ENCODE measurements at places on chromosomes 7 and 10.

DNA sequence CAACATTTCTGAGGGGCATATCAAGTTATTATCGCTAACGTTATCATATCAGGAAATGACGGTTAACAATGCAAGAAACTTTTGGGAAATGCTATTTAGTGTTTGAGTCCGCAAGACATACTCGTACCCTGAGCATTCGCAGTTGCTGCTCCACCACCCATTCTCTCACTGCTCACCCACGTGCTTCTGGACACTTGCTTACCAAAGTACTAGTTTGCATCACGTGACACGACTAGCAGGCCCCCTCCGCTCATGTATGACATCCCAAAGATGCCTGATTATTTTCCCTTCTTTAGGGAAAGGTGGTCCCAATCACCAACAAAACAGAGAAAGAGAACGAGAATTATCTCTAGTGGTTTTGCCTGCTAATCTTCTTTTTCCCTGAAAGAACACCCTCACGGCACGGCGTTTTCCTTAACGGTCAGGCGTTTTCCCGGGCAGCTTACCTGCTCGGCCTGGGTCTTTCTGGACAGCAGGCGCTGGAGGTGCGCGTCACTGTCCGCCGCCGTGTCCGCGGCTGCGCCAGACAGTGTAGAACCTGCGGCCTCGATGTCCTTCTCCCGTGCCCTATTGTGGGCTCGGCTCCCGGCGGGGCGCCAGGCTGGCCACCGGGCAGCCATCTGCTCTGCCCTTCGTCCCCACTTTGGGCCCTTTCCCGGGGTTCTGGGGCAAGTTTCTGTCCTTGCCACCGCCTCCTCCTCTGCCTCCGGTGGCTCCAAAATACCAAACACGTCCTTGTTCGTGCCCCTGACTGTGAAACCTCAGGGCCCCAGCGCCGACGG is at the start of gene SUPV3L1:
Gene SUPV3L1 (plus strand): TSS at position 492 of the 782 bp plus-strand sequence. CDS start 58 bp downstream, at position 550.
- peak; percentile 90 for DNase-seq

GRCh38 chr10:31647861-31648260 is 280.8 kb downstream of the ARHGAP12 start:
- DNase-seq = no peak

- DNase-seq = no peak
These were observed 24.2 kb upstream of the RASSF4 start for GRCh38 chr10:44935201-44935965.

- DNase-seq = no peak
These were observed 188.8 kb downstream of the CALN1 start for GRCh38 chr7:72223351-72223750.

DNA sequence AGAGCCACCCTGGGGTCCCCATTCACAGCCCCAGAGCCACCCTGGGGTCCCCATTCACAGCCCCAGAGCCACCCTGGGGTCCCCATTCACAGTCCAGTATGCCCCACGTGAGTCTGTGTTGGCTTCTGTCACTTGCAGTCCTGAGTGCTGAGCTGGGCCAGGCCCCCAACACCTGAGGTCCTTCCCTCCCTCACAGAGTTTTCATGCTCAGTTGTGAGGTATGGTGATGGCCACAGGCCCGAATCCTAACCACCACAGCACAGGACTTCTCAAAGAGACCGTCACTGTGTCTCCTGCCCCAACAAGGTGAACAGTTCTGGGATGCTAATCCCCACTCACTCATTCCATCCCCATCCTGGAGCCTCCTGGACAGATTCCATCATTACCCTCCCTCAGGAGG is 239.2 kb downstream of the PTPRN2 start:
- no peak for DNase-seq

- DNase-seq = no peak
These were observed 1.4 kb downstream of the TNKS2 start for GRCh38 chr10:91799612-91799975.

DNA sequence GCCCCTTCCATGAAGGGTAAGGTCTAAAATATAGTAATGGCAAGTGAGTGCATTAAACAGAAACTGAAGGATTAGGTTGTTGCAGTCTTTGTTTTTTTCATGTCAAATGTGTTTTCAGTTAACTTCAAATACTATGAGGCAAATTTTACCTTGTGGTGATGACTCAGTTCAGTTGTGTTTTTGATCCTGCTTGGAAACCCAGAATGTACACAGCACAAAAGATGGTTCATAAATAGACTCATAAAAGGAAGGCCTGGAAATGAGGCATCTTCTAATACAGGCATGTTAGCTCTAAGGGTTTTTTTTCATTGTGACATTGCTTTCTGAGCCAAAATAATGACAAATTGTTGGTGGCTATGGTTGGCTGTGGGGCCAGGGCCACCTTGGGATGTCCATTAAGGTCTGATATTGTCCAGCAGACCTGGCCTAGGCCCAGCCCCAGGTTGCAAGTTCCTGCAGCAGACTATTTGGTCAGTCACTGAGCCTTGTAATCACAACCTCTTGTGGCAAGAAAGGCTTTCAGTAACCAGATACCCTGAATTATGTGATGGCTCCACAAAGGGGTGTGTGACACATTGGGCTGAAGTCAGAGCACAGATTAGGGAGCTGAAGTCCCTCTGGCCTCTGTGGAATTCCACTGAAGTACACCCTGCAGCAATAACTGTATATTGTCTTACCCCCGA is 69.0 kb upstream of the SAMD8 start:
- DNase-seq = no peak

- peak; percentile 22 for DNase-seq
These were observed 281.7 kb downstream of the AHR start for GRCh38 chr7:17580141-17580540.

DNA sequence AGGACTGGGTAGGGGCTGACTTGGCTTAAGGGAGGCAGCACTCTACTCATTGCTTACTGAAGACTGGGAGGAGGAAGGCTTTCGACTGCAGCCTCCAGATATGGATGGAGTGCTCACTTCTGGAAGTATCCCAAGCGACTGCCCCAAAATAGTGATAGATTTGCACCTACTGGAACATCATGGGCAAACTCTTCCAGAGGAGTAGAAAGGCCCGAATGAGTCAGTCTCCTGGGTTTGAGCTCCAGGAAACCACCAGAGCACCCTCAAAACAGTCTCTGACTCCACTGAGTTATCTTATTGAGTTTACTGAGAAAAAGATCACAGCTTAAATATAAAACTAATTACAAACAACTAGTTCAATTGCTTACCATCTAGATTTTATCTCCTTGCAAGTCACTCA is 37.2 kb upstream of the PDLIM1 start:
- no peak for DNase-seq

DNA sequence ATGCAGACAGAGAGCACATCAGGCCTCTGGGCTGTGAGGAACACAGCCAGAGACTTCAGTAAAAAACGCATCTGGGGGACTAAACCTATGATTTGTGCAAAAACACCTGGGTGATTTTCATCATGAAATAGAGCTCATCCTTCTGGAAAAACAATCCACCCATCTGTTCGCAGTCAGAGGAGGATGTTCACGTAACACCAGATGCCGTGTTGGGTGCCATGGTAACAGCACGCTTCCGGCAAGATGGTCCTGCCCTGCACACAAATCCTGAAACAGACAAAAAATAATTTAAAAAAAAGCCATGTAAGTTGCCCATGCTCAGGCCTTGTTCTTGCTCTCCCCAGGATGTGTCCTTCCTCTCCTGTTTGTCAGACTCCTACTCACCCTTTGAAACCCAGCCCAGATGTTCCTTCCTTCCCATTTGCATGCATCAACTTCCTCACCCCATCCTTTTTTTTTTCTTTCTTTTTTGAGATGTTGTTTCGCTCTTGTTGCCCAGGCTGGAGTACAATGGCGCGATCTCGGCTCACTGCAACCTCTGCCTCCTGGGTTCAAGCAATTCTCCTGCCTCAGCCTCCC is 28.3 kb upstream of the GNA12 start:
- DNase-seq = no peak

DNA sequence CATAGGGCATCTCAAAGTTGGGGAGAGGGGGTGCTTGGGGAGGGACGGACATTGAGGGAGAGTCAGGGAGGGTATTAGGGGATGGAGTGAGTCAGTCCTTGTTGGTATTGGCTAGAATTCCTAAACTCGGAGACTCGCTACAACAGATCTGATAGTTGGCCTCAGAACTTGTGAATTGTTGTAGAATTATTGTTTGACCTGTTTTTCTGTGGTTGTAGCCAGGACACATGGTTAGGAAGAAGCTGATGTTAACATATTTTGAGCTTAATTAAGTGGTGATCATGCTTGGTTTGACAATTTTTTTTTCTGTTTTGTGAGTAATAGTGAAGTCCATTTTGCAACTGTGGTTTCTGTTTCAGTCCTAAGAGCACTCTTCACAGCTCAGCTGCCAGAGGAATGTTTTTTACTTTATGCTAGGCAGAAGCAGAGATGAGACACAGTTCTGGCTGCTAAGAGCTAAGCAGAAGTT is 1190.3 kb upstream of the C7orf33 start:
- DNase-seq = no peak

GRCh38 chr10:35306852-35307251 is 29.5 kb upstream of the CCNY start:
- DNase-seq = peak; percentile 9

DNA sequence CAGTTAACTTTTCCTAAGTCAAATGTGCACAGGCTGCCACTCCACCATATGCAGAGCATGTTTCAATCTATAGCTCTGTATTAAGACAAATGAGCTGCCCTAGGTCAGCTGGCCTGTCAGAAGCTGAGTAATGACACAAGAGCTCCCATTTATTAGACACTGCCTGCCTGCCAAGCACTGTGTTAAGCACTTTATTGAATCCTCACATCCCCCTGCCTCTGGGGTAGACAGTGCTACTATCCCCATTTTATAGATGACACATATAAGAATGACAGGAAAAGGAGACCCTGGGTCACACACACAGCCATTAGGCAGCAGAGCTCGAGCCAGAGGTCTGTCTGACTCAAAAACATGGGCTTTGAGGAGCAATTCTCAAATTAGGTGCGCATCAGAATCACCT is 179.8 kb upstream of the PDE1C start:
- no peak for DNase-seq

DNA sequence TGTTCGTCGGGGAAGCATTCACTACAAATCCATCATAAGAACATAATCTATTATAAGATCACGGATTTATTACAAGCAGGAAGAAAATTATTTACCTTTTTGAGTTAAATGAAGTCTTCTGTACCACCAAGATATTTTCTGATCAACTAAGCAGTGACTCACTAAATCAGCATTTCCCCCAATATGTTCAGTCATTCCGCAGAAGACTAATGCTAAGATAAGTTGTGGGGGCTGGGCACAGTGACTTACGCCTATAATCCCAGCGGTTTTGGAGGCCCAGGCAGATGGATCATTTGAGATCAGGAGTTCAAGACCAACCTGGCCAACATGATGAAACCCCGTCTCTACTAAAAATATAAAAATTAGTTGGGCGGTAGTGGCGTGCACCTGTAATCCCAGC is 144.2 kb upstream of the EGR2 start:
- DNase-seq = no peak

- DNase-seq = no peak
These were observed 527.4 kb upstream of the VSTM2A start for GRCh38 chr7:54014765-54015164.

DNA sequence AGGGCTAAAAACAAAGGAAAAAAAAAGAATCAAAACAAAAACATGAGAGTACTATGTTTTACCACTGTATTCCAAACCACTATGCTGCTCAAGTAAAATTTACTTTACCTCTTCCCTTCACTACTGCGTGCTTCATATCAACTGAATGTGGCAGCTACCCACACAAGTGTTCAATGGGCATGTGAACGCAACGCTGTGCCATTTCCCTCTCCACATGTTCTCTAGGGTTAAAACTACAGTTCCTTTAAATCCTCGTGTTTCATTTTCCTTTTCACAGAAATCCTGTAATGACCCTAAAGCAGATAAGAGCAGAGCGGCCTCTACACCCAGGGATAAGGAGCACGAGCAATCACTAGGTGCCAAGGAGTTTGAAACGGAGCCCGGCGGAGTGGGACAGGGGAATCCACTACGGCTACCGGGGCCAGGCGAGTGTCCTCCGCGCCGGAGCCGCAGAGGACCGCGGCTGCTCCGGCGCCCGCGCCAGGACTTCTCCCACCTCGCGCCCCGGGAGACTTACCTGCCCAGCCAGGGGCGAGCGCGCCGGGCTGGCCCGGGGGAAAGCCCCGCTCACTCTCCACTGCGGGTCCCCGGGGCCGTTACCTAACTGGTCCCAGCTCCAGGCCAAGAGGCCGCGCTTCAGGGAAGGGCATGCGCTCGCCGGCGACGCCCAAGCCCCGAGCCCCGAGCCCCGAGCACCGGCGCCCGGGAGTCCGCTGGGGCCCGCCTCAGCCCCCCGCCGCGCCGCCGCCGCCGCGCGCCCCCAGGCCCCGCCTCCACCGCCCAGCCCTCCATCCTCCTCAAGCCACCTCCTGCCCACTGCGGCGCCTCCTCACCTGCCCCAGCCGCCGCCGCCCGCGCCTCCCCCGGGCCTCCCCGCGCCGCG is 711 bp downstream of the NAMPT start:
- DNase-seq = peak; percentile 62

DNA sequence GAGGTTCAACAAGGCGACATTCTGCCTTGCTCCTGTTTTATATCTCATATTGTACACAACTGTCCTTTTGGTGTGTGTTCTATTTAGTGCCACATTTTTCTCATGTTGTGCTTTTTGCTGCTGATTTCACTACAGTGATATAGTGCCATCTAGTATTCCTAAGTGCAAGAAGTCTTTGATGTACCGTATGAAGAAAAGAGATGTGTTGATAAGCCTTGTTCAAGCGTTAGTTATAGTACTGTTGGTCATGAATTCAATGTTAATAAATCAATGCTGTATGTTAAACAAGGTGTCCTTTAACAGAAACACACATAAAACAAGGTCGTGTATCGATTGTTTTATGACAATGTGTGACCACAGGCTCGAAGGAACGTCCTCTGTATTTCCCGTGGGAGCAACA is 939.4 kb downstream of the GATA3 start:
- DNase-seq = no peak

DNA sequence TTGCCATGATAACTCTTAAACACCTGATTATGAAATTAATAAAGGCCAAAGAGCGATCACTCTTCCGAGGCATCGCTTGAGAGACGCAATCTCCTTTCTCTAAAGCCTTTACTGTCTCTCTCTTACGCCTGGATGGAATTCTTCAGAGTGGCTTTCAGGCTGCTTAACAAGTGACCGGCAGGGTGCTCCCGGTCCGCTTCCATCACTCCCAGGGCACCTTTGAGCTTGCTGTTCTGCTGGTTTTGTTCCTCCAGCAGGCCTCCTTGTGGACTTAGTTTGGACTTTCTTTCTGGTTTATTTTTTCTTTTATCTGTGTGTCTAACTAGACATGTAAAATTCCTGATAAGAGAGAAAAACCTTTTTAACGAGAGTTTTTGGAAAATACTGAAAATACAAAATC is 60.9 kb downstream of the MRPL32 start:
- no peak for DNase-seq

GRCh38 chr10:129820451-129820850 is 143.6 kb downstream of the EBF3 start:
- no peak for DNase-seq

GRCh38 chr7:137877027-137877675 is 30.4 kb upstream of the DGKI start:
- no peak for DNase-seq
